ENCODE measurements at places on chromosomes 7 and 10. TPM values are rescaled to one million over a fixed set of nuclear protein-coding genes. Genes with fewer than 3 reads are reported as not detected.

DNA sequence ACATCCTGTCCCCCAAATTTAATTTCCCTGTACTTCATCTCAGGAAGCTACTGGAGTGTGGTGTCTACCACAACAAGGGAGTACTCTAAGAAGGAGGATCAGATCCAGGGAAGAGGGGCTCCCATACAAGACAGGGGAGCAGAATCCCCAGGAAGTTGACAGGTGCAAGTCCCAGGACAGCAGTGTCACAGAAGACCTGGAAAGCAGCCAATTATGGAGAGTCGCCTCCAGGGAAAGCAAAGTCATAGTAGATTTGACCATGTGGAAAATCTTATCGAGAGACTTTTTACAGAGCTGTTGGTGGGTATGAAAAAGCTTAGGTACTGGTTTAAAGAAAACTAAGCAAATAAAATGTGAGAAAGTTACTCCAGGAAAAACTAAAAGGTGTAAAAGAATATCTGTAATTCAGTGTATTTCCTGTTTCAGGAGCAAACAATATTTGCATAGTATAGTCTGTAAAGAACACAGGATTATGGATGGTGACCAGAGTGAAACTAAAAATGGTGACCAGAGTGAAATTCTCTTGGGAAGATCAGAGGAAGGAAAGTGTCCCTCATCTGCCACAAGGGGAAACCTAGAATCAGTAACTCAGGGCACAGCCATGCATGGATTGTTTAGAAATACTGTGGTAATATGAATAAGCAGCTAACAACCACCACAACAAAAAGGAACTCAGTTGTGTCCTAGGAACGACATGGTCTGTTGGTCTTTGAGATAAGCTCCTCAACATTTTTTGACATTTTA, 44.5 kb downstream of the LANCL2 start:
- no peak for DNase-seq

DNA sequence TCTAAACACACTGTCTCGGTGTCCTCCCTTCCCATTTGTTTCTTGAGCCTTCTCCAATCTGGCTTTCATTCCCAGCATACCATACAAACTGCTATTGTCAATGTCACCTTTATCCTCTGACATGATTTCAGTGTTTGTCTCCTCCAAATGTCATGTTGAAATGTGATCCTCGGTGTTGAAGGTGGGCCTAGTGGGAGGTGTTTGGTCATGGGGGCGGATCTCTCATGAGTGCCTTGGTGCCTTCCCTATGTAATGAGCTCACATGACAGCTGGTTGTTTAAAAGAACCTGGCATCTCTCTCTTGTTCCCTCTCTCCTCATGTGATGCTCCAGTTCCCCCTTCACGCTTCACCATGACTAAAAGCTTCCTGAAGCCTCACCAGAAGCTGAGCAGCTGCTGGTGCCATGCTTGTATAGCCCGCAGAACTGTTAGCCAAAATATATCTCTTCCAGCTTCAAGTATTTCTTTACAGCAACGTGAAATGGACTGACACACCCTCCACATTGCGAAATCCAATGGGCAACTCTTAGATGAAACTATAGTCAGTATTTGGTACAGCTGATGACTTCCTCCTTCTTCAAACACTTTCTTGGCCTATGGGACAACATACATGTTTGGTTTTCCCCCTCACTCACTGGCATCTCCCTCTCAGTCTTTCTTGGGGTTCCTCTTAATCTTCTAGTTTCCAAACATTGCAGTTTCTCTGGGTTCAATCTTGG, 27.8 kb downstream of the RNLS start:
- no peak for DNase-seq

DNA sequence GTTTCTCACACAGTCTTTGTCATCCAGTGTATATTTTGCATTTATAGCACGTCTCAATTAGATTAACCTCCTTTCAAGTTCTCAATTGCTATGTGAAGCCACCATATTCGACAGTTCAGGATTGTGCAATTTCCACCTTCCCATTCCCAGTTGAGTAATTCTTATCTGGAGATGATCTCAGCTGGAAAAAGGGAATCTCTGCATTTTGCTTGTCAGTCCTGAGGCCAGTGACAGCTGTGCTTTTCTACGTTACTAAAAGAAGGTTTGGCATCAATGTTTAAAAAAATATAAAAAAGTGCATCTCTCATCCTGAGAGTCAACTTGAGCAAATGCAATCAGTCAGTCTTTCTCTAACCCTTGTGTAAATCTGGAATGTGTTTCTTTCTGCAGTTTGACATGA, 247.7 kb downstream of the PRKG1 start:
- no peak for DNase-seq

DNA sequence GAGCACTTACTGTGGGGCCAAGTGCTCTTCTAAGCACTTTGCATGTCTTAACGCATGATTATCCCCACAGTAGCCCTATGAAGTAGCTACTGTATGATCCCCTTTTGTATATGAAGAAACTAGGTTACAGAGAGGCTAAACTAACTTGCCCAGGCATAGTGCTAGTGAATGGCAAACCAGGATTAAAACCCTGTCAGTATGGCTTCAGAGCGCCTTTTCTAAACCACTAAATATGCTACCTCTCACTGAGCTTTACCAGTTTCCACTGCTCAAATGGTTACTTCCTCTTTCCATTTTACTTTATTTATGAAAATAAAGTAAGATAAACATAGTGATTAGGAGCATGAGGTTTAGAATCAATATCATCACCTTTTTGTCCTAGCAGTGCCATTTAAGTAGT, 73.6 kb downstream of the PODXL start:
- DNase-seq, result no peak

LIPK gene
- total RNA-seq, result not detected

- DNase-seq, result no peak
Measured at GRCh38 chr7:114799628-114800028, 122.3 kb upstream of the MDFIC start.

PLCE1 gene
- total RNA-seq, result 28.3 TPM

GRCh38 chr7:8109196-8110022, 140.8 kb downstream of the GLCCI1 start:
- DNase-seq, result no peak

Data from thoracic aorta (tissue), 2 donors.